ENCODE measurements at places on chromosomes 11 and 22.

DNA sequence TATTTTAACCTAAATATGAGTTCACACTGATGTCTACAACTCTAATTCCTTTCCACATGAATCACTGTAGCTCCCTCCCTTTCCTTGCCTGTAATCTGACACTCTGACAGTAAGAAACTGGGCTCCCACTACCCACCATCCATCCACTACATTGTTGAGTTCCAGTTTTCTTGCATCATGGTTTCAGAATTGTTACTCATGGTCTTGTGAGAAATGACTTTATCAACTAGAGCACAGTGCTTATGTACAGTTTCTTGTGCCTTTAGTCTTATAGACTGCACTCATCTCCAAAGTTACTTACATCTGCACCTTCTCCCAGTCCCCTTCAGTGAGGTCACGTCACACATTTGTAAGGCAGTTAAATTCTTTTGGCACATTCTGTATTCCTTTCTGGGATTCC, 78.6 kb downstream of the RTL6 start:
- no peak for DNase-seq

- no peak for DNase-seq
Measured at GRCh38 chr11:116729501-116730240, 43.1 kb downstream of the BUD13 start.

DNA sequence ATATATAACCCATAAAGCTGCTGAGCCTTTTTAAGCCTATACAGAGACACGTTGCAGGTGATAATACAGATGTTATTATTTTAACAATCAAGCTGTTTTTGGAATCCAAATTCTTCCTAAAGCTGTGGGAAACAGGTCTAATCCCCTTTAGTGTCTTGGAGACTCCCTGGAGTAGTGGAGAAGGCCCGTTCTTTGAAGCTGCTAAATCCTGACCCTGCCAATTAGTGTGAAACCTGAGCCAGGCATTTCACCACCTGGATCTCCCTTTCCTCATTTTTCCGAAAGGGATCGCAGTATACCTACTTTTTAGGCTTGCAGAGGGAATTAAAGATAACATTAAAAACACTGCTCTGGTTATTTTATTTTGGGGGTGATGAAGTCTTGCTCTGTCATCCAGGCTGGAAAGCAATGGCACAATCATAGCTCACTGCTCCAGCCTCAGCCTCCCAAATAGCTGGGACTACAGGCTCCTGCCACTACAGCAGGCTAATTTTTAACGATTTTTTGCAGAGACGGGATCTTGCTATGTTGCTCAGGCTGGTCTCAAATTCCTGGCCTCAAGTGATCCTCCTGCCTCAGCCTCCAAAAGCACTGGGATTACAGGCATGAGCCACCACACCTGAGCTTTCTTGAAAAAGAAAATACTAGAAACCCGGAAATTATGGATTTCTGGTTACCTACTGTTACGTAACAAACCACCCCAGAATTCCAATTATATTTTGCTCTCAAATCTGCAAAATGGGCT, 1.7 kb upstream of the EIF4ENIF1 start:
- DNase-seq = no peak

DNA sequence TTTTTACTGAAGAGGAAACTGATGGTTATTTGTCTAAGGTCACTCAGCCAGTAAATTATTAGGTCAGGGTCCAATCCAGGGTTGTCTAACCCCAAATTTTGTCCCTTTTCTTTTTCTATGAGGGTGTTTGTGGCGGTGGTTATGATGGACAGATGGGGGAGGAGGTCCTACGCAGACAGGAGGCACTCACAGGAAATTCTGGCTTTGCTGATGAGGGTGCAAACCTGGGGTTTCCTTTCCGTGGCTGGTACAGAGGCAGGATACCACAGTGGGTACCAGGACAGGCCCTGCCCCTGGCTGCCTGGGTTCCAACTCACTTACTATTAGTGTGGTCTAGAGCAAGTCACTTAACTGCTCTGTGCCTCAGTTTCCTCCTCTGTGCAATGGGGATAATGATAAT, 91.0 kb downstream of the RRM1 start:
- no peak for DNase-seq

GRCh38 chr11:17894929-17895658, 117.8 kb downstream of the SERGEF start:
- no peak for DNase-seq

- DNase-seq = no peak
Measured at GRCh38 chr11:46983598-46983997, 47.0 kb downstream of the CSTPP1 start.

DNA sequence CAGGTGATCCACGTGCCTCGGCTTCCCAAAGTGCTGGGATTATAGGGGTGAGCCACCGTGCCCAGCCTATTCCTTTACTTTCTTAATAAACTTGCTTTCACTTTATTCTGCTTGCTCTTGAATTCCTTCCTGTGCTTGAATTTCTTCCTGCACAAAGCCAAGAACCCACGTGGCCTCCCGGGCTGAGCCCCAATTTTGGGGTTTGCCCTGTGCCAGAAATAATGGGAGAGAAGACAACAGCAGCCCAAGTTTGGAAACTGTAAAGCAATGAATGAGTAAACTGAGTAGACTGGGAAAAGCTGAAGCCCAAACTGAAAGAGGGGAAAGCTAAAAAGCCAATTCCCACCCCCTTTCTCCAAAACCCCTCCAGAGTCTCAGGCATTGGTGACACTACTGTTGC, 136.4 kb downstream of the NECTIN1 start:
- DNase-seq = no peak

DNA sequence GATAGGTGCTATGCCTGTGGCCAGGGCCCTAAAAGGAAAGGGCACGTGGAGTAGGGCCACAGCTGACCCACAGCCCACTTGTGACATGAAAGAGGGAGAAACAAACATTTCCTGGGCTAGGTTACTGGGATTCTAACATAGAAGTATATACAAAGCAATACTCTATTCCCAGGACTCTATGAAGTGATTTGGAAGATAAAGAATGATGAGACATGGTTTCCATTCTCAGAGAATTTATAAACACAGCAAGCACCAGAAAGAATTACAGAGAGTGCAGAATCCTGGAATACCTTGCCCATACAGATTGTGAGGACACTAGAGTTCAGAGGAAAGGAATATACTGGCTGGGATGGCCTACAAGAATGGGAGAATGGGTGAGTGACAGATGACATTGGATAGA, 86.4 kb downstream of the KIRREL3 start:
- DNase-seq = no peak

DNA sequence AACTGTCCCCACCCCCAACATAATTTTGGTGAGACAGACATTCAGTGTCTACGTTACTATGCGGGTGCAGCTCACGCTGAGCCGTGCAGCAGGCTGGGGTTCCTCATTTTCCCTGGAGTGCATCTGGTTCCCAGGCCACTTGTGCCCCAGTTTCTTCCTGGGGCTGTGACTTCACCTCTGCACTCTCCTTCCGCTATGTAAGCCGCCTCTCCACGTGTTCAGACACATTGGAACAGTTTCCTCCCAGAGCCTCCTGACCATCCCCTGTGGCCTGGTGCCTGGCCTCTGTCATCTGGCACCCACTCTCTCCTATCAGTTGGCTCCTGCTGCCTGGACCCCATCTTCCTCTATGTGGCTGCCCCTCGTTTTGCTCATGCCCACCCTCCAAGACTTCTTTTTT, 46.2 kb upstream of the A4GALT start:
- DNase-seq = no peak

- no peak for DNase-seq
Measured at GRCh38 chr11:535210-535518, 212 bp downstream of the HRAS start.

- peak; percentile 62 for DNase-seq
Measured at GRCh38 chr11:69915501-69916250, 96.5 kb upstream of the FGF3 start.

- no peak for DNase-seq
Measured at GRCh38 chr11:34427186-34427805, 11.4 kb upstream of the CAT start.

DNA sequence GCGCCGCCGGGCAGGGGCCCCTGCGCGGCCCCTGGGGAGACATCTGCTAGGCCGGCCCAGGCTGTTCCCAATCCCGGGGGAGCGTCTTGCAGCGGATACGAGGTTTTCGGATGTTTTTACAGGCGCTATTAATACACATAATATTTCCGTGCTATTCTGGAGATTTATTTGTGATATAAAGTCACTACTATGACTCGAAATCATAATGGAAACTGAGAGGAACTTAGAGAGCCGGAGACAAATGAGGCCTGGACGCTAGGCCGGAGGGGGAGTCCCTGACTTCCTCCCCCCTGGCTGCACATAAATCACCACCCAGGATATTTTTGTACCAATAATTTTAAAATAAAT, 91.7 kb upstream of the ANO1 start:
- DNase-seq = no peak

- no peak for DNase-seq
Measured at GRCh38 chr11:4647766-4648165, 4.0 kb downstream of the OR51E1 start.

GRCh38 chr11:111476366-111476765, 35.8 kb downstream of the BTG4 start:
- no peak for DNase-seq

- no peak for DNase-seq
Measured at GRCh38 chr11:25441421-25441820, 890.5 kb upstream of the ANO3 start.

- peak; percentile 60 for DNase-seq
Measured at GRCh38 chr11:127191689-127192088, 191.1 kb upstream of the KIRREL3 start.

All from NCI-H2227 treated with DMSO at 0.1 percent for 48 hours (cell line).